ENCODE measurements at places on chromosomes 5 and 9.

- no peak for DNase-seq
These were observed 174.6 kb downstream of the ADAMTS6 start for GRCh38 chr5:65307088-65307487.

GRCh38 chr5:170372971-170373370, 16.2 kb downstream of the KCNMB1 start:
- DNase-seq: no peak

DNA sequence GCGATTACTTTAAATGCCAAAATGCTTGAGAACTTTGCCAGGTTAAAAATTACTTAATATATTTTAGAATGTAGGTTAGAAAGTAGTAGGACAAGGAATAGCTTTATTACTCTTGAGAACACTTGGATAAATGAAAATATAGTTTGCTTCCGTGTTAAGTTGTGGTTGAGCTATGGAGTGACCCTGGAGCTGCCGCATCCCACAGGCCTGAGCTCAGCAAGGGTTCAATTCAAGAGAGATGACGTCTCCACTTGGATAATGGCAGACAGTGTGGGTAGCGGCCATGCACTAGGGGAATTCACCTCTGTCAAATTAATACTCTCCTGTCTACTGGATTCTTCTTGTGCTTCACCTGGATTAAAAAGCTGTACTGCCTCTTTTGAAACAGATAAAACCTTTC, 105.0 kb downstream of the GAPVD1 start:
- DNase-seq: no peak

DNA sequence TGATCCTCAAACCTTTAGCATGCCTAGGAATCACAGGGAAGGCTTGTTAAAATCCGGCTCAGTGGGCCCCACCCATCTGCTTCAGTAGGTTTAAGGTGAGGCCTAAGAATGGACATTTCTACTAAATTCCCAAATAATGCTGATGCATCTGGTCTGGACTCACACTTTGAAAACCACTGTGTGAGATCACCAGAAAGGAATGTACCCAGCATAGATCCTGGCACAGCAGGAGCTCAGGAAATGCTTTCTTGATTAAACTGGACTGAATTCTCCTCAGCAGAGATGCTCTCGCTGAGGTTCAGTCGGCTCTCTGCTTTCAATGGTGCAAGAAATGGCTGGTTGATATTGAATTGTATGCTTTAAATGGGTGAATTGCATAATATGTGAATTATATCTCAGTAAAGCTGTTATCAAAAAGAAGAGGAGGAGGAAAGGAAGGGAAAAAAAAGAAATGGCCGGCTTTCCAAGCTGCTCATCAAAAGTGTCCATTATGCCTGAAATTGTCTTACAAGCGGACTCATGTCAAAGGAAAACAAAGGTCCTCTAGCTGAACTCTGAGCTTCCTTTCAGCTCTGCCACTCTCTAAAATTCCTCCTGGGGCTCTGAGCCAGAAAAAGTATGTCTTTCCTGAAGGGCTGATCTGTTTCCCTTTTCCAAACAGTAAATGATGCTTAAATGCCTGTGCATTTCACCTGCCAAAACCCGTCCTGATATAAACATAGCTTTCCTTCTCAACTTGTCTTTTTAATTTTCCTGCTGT, 77.6 kb upstream of the SAP30L start:
- DNase-seq: peak; percentile 28

DNA sequence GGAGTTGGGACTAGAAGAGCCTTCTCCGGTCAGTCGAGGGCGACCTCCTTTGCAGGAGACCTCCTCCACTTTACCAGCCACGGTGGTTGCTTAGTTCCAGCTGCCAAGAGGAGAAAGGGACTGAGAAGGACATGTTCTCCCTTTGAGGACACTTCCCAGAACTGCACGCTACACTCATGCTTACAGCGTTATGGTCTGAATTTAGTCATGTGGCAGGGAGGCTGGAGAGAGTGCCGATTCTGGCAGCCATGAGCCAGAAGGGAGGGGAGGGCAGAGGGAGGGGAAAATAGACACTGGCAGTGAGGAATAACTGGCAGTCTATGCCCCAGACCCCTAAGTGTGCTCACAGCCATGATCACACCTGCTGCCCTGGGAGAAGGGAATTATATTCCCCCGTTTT, 47.8 kb downstream of the TSPAN17 start:
- DNase-seq: no peak

- DNase-seq: no peak
These were observed 66.9 kb downstream of the SKIC3 start for GRCh38 chr5:95487880-95488279.

DNA sequence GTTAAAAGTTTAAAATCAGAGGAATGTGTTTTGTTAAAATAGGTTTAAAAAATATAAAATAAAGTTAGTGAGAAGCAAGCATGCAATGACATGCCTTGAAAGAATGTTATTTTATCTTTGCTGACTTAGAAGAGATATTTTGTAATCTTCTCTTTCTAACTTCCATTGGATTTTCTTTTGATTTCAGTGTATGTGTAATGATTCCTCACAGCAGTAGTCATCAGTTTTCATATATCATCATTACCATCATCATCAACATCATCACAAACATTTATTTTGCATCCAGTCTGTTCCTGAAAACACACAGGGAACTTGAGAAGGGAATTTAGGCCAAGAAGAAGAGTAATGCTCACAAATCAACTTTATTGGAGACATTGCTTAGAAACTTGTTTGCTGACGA, 699.6 kb downstream of the TAF11L14 start:
- no peak for DNase-seq

- no peak for DNase-seq
These were observed 94.6 kb upstream of the KLF4 start for GRCh38 chr9:107584186-107584585.

DNA sequence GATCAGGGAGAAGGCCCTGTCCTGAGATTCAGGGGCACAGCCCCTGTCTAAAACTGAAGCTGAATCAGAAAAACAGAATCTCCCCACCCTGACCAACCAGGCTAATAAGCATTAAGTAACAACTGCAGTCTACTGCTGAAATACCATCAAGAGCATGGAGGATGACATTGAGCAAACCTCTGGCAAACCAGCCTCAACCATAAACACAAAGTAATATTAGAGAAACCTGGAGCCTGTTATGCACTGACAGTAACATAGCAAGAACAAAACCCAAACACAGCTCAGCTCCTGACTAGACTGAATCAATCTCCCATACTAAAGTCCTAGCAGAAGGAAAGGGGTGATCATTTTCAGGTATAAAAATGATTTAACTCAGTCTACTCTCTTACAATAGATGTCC, 24.8 kb upstream of the CCL21 start:
- DNase-seq: no peak

DNA sequence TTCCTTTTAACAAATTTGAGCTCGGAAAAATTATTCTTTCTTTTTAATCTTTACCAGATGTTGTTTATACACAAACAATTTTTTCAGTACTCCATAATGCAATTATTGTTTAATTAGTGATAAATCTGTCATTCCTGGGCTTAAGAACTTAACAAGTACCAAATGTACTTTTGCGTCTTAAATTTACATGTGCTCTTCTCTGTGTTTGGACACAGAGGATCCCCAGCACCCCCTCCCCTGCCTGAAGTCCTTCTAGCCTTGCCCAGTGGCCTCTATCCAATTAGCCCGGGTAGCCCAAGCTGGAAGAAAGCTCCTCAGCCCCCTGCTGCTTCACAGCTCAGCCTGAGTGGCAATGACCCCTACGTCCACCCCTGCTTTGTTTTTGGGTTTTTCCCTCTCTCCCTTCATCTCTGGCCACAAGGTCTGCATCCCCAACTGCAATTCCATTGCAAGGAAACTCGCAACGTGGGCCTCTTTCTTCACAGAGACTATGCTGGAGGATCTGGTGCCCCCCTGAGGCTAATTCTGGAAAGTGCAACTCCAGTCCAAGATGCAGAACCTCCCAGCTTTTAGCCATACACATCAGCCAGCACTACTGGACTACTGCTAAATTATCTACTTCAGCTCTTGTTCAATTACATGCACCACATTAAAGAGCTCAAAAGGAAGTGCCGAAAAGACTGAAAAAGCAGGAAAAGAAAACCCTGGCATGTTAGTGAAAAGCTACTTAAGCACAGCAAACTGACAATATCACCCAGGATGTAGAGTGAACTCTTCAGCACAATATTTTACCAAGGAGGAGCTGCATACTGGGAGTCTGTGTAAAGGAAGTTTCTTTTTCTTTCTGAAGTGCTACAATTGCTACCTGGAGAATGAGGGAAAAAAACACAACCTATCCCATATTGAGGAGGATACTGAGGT, 186.2 kb downstream of the FANCC start:
- DNase-seq: peak; percentile 69

- no peak for DNase-seq
These were observed 3.4 kb downstream of the DOLK start for GRCh38 chr9:128943832-128944620.

DNA sequence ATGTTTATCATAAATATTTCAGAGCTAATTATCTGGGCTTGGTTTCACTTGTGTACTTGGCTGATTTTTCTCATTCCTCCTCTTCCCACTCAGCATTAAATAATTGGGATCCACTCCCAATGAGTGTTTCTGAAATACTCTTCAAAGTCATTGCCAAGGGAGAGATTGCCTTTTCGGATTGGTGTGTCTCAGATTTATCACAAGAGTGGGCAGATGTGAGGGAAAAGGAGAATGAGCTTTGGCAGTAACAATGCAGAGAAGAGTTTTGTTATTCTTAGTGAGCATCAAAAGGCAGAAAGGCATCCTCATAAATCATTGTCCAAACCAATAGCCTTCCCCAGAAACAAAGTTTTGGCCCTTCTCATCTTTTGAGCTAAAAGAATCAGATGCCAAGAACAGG, 79.2 kb downstream of the SEMA5A start:
- no peak for DNase-seq

DNA sequence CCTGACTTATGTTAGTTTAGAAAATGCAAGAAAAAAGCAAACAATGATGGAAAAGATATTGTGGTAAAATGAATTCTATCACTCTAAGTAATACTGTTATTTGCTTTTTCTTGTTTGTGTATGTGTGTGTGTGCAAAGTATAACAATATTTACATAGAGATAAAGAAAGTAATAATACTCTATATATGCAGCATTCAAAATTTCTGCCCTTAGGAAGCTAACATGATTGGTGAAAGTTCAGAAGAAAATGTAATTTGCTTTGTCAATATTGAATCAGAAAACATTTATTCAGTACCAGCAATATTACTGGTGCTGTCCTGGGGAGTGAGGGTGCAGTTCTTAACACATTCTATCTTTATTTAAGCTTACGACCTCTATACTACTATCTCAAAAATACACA, 12.9 kb upstream of the PRDM9 start:
- DNase-seq: no peak

GRCh38 chr5:12645582-12645981, 741.3 kb upstream of the CTNND2 start:
- DNase-seq: no peak

DNA sequence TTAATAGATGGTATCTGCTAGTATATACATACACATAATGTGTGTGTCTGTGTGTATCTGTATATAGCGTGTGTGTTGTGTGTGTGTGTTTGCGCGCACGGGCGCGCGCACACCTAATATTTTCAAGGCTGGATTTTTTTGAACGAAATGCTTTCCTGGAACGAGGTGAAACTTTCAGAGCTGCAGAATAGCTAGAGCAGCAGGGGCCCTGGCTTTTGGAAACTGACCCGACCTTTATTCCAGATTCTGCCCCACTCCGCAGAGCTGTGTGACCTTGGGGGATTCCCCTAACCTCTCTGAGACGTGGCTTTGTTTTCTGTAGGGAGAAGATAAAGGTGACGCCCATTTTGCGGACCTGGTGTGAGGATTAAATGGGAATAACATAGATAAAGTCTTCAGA, 757 bp downstream of the FXN start:
- no peak for DNase-seq

DNA sequence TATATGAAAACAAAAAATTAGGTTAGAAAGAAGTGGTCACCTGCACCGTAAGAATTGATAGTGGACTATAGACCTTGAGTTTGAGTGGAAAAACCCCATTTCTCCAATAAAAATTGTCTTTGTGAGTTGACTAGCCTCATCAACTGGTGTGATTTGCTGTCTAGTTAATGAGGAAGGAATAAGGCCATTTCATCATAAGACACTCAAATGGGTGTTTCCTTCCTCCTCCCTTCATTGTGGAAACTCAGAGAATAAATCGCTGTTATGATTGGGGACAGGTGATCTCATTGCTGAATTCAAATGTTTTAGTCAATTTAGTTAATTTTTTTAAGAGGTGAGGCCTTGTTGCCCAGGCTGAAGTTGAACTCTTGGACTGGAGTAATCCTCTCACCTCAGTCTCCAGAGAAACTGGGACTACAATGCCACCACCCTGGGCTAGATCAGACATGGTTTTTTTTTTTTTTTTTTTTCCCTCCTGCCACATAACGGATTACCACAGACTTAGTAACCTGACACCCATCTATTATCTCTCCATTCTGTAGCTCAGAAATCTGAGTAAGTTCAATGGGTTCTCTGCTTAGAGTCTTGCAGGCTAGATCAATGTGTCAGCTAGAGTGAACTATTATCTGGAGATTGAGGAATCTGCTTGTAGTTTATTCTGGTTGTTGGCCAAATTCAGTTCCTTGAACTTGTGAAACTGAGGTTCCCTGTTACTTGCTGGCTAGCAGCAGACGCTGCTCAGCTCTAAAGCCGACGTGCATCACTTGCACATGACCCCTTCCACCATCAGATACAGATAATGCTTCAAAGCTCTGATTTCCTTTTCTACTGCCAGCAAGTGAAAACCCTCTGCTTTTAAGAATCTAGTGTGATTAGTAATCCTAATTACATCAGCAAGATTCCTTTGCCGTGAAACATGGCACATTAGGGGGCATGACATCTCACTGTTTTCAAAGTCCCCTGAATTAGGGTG, 663.8 kb upstream of the CDH9 start:
- DNase-seq: no peak

GRCh38 chr5:78573318-78573717, 75.3 kb downstream of the LHFPL2 start:
- no peak for DNase-seq

DNA sequence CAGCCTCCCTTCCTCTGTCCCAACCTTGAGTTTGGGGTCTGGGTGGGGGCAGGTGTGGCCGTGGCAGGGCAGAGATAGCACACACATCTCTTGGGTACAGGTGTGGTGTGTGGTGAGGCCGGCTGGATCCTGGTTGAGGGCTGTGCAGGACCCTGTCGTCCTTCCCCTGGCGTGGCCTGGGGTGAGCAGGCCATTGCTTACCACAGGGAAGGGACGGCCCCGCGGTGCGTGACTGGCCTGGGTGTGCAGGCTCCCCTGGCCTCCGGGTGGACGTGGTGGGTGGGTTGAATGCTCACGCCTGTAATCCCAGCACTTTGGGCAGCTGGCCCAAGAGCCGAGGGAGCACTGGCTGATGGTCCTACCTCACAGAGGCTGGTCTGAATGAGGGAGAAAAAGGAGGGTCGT, 1.2 kb downstream of the ARRDC1 start:
- no peak for DNase-seq

- no peak for DNase-seq
These were observed 138.1 kb upstream of the PCA3 start for GRCh38 chr9:76626141-76626540.

Measured in frontal cortex (tissue), 4 donors.